Ammon's horn (tissue), 1 donor: ENCODE measurements at places on chromosomes 3 and 15.

DNA sequence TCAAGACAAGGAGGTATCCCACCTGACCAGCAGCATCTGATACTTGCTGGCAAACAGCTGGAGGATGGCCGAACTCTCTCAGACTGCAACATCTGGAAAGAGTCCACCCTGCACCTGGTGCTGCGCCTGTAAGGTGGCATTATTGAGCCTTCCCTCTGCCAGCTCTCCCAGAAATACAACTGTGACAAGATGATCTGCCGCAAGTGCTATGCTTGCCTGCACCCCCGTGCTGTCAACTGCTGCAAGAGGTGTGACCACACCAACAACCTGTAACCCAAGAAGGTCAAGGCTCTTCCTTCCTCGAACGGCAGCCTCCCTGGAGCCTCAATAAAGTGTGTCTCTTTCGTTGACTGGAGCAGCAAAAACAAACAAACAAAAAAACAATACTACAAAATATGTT, 2.2 kb upstream of the SLC4A7 start:
- no peak for DNase-seq

DNA sequence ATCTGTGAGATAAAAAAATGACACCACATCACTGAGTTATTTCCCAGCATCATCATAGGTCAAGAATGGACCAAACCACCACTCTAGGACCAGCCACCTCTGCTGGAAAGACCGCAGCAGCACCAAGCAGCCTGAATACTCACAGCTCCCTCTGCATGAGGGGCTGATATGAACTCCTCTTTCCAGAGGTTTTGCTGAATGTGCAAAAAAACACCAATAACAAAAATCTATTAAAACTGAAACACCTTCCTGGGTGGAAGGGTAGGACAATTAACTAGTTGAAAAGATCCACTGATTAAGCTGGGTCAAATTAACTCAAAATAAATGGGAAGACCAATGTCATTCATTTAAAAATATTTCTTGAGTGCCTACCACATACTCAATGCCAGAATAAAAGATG, 28.9 kb upstream of the KCNMB3 start:
- DNase-seq: no peak

DNA sequence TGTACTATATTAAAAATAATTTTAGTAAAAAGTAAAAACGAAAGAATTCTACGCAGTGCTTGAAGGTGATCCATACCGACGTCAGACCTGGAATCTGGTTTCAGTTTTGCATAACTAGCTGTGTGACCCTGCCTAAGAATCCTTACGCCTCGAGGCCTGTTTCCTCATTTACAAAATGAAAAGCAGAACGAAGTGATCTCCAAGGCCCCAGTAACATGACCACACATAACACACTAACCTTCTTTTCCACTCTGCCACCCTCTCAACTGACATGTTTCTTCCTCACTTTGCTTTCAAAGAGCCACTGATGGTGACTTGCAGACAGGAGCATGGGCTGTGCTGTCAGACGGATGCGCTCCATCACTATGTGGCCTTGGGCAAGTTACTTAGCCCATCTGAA, 4.8 kb downstream of the MESD start:
- peak; percentile 57 for DNase-seq

DNA sequence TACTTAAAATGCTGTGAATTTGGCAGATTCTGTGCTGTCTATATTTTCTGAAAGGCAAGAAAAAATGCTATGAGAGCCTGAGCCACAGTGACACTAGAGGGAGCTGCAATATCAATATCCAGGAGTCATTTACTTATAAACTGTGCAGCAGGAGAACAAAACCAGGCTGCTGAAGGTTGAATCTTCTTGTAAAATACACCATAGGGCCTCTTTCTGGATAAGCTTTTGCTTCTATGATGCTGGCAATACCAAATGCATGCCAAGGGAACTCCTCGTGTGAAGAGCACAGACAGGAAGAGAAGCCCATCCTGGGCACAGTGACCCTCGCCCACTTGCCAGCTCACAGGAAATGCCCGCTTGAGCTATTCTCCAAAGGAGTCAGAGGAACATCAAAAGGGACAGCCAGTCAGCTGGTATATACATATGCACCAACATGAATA, 48.0 kb upstream of the TSPAN3 start:
- peak; percentile 88 for DNase-seq

DNA sequence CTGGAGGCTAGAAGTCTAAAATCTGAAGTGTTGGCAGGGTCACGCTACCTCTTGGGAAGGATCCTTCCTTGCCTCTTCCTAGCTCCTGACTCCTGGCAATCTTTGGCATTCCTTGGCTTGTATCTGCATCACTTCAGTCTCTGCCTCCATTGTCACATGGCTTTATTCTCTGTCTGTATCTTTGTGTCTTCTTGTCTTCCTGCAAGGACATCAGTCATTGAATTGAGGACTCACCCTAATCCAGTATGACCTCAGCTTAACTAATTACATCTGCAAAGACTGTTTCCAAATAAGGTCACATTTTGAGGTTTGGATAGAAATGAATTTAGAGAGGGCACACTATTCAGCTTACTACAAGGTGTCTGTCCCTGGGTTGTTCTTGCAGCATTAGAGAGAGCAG, 31.1 kb upstream of the UTS2B start:
- DNase-seq: no peak

DNA sequence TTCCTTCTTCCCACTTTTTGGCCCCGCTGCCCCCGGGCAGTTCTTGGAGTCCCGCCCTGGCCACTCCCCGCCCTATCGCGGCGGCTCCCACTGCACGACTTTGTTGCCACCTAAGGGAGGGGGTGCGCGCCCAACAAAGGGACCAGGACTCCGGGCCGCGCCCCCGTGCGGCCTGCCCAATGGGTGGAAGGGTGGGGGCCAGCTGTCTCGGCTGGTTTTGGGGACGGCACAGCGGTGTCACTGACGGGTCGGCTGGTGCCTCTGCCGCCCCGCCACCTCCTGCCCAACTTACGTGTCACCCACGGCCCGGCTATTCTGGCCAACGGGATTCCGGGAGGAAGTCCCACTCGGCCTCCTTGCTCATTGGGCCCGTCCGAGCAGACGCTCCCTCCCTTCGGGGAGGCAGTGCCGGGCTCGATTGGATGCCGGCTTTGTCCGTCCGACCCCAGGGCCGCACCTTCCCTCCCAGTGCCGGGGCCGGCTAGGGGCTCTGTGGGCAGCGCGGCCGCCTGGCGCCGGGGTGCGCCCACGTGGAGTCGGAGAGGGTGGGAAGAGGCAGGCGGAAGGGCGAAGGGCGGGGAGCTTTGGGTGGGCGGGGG, at the start of gene GOLIM4:
Gene GOLIM4 (minus strand): TSS at position 314 of the 599 bp plus-strand sequence. CDS start 639 bp downstream, outside the sequence.
- DNase-seq: peak; percentile 98

DNA sequence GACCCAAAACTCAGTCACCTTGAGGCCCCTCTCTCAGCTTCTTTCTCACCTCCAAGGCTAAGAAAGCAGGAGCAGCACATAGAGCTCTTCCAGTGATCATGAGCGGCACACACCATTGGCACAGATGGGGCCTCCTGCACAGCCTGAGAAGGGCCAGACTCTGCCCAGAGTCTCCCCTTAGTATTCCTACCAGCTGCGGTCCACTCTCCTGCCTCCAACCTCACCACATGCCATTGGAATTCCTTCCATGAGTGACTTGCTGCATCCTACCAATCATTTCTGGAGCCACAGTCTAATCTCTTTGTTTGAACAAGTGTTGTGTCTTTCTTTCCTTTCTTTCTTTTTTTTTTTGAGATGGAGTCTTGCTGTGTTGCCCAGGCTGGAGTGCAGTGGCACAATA, 39.3 kb downstream of the CDCP1 start:
- no peak for DNase-seq

DNA sequence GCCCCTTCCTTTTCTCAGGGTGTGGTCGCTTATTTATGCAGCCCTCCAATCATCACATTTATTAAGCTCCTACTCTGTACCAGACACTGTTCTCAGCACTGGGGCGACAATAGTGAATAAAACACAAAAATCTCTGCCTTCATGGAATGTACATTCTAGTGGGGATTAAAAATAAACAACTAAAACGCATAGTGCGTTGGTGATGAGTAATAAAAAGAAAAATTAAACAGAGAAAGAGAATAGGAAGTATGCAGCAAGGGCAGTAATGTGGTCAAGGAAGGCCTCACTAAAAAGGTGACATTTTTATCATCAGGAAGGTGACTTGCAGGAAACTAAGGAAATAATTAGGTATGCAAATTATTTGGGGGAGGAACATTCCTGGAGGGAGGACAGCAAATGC, 5.1 kb downstream of the SLC51B start:
- DNase-seq: no peak

- peak; percentile 31 for DNase-seq
These were observed 61.3 kb downstream of the PPARG start for GRCh38 chr3:12349895-12350811.
